ENCODE measurements at places on chromosomes 13 and 19.

GRCh38 chr19:7868326-7868670 is 5.9 kb downstream of the PRR36 start:
- peak; percentile 81 for DNase-seq

GRCh38 chr19:51695702-51696315 is 2.7 kb downstream of the SPACA6 start:
- no peak for DNase-seq

DNA sequence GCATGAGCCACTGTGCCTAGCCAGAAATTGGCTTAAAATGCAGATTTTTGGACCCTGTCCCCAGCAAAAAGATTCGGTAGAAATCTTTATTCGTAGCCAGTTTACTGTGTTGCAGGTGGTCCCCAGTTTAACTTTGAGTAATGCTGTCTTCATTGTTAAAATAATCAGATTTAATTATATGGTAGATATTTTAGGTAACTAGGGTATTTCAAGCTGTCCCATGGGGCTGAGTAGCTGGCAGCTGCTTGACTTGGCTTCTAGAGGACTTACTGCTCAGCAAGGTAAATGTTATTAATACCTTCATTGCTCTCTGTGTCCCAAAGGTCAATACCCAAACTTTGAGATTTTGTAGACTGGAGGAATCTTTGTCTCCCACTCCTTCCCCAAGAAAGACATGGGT is 21.1 kb downstream of the LSM14A start:
- no peak for DNase-seq

GRCh38 chr19:3047496-3048189 is 14.7 kb downstream of the TLE5 start:
- peak; percentile 94 for DNase-seq

GRCh38 chr13:90375851-90376250 is 971.6 kb upstream of the MIR17HG start:
- DNase-seq, result no peak

- DNase-seq, result no peak
Observed at GRCh38 chr13:20988033-20988908, 73.1 kb downstream of the LATS2 start.

DNA sequence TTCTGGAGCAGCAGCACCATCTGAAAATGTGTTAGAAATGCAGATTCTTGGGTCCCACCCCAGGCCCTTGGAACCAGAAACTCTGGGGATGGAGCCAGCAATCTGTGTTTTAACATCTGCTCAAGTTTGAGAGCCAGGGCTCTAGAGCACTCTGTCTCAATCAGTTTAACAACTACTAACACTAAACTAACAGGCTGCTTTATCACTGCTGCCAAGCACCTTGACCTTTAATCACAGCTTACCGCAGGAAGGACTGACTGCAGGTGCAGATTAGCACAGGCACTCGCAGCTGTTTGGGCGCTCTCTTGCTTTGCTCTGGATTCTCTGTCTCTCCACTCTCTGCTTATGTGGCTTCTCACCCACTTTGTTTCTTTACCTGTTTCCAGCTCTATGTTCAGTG is 163.5 kb downstream of the MTUS2 start:
- DNase-seq, result no peak

DNA sequence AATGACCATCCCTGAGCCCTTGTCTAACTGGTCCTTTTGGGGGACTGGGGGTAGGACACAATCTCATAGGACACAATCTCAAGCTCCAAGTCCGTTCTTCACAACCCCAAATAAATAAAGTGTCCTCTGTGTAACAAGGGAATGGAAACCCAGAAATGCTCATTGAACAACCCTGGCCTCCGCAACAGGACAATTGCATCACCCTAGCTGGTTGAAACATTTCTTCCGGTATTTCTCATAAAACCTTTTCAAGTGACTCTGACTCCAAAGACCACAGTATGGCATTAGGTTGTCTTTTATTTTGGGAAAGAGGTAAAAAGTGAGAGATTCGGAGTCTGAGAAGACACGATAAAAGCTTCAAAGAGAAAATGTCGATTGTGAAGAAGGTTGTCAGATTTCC is 186.6 kb downstream of the ZNF536 start:
- DNase-seq, result no peak

- DNase-seq, result no peak
Observed at GRCh38 chr19:42831221-42832019, 48.1 kb downstream of the PSG1 start.

DNA sequence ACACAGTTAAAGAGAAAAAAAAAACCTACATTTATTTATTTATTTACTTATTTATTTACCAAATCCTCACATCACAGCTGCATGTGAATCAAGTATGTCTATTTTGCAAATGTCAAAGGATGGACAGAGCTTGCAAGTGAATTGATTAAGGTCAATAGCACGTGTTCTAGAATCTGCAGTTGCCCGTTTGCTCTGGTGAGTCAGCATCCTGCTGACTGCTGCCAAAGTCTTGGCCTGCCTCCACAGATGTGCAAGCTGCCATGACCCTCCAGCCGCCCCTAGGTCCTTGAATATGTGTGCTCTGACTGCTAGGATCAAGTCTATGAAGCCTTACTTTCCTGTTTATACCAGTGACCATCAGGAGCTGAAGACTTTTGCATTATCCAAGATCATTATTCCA is 320.6 kb downstream of the GPC5 start:
- no peak for DNase-seq

- DNase-seq, result no peak
Observed at GRCh38 chr19:33134571-33135041, 2.7 kb downstream of the WDR88 start.

GRCh38 chr13:46077265-46077664 is 24.7 kb upstream of the ZC3H13 start:
- DNase-seq, result no peak

DNA sequence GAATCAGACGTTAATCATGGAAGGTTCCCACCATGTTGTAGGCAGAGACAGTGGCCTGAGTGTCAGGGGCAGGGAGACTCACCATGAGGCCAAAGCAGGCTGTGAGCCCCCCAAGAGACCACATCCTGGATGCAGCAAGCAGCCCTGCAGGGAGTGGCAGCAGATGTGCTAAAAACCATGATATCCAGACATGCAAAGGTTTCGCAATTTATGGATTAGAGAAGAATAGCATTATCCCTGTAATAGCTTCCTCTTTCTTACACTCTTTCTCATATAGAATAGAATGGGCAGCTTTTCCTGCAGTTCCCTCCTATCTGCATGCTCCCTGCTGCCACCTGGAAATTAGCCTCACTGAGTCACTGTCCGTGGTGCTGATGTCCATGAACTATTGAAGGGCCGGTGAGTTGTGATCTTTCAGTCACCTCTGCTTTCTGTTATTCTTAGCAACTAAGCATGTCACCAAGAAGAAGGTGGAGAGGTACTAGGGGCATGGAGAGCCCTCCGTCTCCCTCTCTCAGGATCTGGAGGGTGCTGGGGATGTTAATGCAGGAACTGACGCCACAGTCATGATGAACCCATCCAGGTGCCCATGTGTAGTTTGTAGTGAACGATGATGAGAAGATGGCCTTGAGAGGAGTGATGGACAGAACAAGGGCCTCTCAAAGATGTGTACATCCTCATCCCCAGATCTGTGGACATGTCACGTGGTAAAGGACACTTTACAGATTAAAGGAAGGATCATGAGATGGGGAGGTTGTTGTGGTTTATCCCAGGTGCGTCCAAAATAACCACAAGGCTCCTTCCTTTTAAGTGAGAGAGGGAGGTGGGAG is 9.9 kb downstream of the CEACAM4 start:
- peak; percentile 48 for DNase-seq

GRCh38 chr19:804419-805165 is 7.3 kb downstream of the PTBP1 start:
- DNase-seq, result no peak

DNA sequence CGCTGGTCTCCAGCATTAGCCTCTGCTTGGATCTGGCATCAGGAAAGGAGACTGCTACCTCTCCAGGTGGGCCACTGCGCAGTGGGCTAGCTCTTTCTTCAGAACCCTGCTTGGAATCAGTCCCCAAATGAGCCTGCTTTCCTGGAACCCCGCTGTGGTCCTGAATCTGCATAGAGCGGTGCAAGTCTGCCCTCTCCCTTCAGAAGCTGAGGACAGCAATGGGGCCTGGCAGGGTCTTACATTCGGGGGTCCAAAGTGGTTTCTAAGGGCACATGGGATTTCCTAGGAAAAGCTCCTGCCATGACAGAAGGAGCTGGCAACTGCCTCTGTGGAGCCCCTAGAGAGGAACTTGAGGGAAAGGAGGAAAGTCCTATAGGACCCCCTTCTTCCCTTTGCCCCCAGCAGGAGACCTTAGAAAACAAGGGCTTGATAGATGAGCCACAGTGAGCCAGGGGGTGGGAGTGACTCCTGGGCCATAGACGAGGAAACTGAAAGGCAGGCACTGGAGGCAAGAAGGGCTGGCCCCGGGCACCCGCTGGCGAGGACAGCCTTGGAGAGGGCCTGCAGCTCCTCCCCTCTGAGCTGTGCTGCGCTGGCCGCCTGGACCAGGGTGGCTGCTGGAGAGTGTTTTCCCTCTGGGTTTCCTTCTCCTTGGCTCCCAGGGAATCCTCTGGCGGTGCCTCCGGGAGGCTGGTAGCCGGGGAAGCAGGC is 1.4 kb upstream of the VSTM2B start:
- DNase-seq, result no peak

GRCh38 chr19:28400953-28401671 is 811.8 kb downstream of the UQCRFS1 start:
- DNase-seq, result no peak

GRCh38 chr13:23570099-23570920 is at the start of gene TNFRSF19:
TNFRSF19 (plus strand) TSS chr13:23570412; CDS start chr13:23590184, 19,772 bp downstream.
- DNase-seq, result peak; percentile 45

- peak; percentile 71 for DNase-seq
Observed at GRCh38 chr19:49145573-49146407, 9.4 kb downstream of the HRC start.

DNA sequence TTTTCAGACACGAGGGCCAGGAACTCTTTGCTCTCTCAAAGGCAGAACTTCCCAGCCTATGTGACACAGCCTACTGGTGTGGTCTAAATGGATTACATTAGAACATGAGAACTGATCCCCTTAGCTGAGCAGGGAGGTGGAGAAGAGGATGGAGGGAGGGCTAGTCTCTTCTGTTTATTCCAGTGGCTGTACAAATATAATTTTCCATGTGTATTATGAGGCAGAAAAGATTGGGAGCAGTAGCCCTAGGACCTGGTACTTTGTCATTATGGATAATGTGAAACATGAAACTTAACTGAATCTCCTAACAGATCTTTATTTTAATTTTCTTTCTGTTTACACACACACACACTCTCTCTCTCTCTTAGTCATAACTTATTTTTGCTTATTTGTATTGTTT is 82.1 kb downstream of the WDFY2 start:
- DNase-seq, result no peak

GRCh38 chr13:98539666-98540065 is 37.2 kb downstream of the STK24 start:
- no peak for DNase-seq
